ENCODE measurements at places on chromosomes 4 and X. TPM values are rescaled to one million over a fixed set of nuclear protein-coding genes. Genes with fewer than 3 reads are reported as not detected.

DNA sequence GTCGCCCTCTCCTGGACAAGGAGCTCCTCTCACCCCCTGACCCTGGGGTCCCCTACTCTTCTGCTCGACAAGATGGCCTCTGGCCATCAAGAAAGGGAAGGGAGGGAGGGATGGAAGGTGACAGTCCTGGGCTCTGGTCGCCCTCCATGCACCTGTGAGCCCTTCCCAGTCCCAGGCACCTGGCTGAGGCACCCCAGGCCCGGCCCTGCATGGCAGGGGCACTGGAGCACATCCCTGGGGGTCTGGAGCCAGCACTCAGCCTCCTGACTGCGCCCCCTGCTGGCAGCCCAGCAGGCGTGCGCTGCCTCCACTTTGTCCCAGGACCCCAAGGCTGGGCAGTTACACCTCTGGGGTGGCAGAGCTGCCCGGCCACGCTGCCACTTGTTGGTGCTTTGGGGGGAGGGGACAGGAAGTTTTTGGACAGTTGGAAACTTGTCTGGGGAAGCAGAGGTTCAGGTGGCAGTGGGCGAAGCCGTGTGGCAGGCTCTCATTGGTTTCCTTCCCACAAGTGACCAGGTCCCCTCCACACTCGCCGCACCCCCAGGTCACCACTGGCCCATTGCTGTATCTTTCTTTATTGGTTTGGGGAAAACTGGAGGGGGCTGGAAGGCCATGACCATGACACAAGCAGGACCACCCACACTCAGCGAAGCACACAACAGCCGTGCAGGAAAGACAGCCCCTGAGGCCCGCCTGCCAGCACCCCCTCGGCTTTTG lies 4.3 kb downstream of the PNCK start:
- no peak for DNase-seq

DNA sequence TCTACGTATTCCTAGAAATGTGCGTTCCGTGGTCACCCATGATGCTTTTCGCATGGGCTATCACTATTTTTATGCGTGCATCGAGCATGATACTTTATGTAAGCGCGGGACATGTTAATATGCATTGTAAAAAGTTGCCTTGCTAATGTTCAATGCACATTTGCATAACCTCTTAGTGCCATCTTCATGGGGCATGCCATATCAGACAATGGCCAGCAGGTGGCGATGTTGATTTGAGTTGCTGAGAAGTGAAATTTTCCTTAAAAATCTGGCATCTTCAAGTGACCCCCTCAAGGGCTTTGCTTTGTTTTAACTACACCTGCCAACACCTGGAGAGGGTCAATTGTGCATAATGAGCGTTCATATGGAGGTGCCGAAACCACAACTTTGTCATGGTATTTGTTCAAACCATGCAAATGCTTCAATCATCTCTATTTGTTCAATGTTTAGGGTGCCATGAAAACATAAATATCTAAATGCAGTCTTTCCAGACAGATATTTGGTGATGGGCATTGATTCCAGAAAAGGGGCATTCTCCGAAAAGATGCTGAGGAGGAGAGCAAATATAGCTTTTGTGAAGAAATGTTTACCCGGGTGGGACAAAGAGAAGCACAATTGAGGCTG lies 833.9 kb upstream of the PRKX start:
- DNase-seq = peak; percentile 48

DNA sequence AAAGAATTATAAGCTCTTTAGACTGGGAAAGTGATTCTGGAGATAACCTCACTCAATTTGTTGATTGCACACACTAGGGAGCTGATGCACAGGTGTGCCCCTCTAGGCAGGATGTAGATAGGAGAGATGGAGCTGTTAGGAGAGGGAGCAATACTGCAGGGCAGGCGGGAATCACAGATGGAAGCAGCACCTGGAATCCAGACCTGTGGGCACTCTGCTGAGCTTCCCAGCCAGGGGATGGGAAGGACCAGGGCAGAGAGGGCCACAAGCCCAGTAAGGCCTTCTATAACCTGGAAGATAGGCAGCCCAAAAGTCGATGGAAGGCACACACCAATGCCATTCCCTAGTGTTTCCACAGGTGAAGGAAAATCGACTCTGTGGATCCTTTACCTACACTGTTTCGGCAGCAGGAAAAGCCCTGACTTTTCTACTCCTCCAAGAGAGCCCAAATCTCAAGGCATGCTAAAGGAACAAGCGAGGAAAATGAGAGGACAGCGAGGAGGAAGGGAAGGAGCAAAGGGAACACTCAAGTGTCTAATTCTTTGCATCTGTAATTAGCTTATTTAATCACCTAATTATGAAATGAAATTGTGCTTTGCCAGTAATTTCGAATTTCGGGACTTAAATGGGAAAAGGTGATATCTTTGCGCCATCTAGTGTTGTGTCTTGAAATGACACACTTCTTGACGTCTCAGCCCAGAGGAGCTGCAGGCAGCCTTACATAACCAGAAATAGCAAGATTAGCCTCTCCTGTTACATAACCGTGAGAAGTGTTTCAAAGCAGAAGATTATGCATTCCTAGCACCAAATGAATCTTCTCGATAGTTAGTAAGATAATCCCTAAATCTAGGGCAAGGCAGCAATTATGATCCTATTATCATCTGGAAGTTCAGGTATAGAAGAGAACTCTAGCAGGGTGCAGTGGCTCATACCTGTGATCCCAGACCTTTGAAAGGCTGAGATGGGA lies 31.0 kb upstream of the TLR3 start:
- DNase-seq = peak; percentile 79

The NEUROG2 gene
- not detected for total RNA-seq

- no peak for DNase-seq
Measured at GRCh38 chr4:5126857-5127256, 75.6 kb downstream of the STK32B start.

- no peak for DNase-seq
Measured at GRCh38 chrX:118250445-118250844, 95.5 kb upstream of the WDR44 start.

The IRS4 gene
- not detected for total RNA-seq

DNA sequence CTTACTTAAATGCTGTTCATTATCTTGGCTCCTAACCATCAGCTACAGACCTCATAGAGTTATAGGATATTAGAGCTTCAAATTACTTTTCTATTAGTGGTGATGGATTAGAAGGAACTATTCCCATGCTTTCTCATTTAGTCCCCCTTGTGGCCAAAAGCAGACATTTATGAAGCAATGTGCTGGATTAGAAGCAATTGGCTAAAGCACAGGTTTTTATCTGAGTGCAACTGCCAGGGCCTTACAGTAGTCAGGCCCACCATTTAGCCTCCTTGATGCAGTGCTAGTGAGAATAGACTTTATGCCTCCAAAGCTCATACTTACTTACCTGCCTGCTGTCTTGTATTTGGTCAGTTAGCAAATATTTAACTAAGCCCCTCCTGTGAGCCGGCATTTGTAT lies 93.0 kb downstream of the TSPAN7 start:
- peak; percentile 54 for DNase-seq

- DNase-seq = no peak
Measured at GRCh38 chr4:184955636-184956035, 62.7 kb upstream of the HELT start.

The TMSB15A gene
- not detected for total RNA-seq

GRCh38 chr4:86496094-86497080 lies 97.7 kb upstream of the PTPN13 start:
- peak; percentile 58 for DNase-seq

DNA sequence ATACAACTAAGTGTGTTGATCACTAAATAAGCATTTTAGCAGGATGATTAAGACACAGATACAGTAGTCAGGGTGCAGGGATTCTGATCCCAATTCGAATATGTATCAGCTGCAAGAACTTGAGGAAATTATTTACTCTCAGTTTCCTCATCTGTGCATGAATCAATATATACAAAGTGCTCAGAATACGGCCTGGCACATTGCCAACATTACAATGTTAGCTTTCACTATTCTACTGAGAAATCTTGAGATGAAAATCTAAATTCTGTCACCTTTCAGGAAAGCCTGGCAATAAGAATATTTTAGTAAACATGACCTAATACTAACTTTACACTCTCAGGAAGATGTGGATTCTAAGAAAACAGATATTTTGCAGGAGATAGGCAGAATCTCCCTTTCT lies 1001.6 kb upstream of the IGFBP7 start:
- DNase-seq = peak; percentile 8

- peak; percentile 22 for DNase-seq
Measured at GRCh38 chr4:173076903-173077634, 91.5 kb upstream of the GALNT7 start.

DNA sequence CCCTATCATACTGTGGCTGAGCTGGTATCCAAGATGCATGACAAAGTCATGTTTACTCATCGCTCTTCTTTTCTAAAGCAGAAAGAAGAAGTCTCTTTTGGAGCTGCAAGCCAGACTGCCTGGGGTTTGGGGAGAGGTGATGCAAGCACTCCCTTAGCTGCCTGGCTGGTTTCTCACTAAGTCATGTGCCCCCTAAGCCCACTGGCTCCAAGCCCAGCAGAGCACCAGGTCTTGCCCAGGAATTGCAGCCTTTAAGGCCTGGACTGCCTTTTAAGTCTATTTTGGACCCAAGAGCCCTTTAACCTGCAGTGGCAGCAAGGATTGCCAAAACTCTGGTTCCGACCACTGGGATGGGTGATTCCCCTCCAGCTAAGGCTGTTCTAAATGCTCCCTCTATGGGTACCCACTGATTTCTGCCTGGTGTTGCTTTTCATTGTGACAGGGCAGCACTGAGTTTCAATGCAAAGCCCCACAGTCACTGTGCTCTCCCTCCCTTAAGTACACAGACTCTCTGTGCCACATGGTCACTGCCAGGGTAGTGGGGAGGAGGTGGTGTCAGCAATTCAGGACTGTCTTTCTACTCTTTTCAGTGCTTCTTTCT lies 548.6 kb downstream of the TLL1 start:
- DNase-seq = peak; percentile 48

The FDCSP gene
- total RNA-seq = not detected

GRCh38 chr4:77127215-77127614 lies 29.8 kb upstream of the CCNG2 start:
- DNase-seq = no peak

DNA sequence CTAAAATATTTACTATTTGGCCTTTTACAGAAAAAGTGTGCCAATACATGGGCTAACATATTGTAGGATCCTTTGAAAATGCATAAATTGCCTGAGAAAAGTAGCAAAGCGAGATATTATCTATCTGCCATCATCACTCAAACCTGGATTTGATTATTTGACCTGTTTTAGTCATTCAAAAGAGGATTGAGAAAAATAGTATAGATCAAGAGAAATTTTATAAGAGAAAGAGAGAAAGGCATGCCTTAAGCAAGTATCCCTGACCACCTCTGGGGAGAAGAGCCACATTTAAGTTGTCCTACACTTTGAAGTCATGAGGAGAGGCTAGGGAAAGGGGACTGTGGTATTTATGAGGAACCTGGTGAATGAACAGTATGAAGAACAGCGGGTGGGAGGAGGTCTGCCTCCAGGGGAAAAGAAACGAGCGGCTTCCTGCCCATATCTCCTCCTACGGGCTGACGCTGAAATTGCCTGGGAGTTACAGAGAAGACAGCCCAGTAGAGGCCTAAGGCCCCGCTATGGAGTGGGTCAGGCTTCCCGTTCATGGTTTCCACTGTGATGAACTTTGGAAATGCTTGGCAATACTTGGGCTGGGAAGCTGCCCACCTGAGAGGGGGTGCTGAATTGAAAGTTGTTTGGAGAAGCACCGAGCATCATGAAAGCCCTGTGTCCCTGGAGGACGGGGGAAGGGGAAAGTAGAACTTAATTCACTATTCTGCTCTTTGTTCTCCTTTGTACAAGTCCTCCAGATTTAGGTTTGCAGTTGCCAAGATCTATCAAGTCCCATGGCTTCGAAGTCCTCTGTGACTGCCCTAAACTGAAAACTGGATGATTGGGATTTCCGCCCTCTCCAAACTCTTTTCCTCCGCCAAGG lies 106.9 kb upstream of the ACSL4 start:
- DNase-seq = peak; percentile 65

The ASB9 gene
- 0.68 TPM for total RNA-seq

GRCh38 chr4:3106339-3107186 lies 32.1 kb downstream of the HTT start:
- peak; percentile 91 for DNase-seq

DNA sequence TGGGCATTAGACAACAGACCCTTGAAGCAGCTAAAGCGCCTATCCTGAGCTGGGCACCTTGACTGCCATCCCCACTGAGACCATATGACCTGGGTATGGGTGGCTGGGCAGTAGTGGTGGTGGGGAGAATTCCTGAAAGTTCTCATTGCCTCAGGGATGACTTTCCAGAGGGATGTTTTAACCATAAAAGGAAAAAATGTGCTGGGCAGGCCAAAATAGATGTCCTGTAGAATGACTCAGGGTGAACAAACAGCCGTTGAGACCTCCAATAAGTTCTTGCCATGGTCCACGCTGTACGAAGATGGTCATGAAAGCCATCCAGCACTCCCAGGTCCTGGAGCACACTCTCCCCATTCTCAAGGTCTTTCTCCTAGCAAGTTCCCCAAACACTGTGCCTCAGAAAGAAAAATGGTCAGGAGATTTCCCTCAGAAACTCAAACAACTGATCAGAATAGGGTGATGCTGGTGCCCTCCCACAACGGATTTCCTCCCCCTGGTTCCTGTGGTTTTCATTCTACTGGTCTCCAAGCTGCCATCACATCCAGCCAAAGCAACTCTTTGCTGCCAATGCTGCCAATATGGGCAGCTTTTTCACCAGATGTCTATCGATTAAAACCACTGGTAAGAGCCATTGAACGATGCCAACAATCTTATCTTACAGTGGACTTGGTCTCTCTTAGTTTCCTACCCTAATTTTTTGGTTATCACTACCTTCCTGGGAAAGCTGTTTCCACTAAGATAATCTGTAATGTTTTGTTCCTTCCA lies 11.2 kb downstream of the CDKN2AIP start:
- DNase-seq = no peak

DNA sequence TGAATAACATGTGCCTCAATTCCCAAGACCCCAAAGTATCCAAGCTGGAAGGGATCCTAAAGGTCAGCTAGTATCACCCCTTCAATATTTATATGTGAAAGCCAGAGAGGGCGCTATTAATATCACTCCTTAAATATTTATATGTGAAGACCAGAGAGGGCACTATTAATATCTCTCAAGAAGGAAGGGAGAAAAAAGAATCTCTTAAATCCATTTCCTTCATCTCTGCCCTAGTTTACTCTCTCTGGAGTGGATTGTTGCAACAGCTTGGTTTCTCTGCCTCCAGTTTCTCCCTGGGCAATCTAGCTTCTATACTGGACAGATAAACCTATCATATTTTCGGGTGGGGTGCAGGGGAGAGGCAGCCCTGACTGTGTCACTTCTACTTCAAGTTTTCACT lies 31.6 kb upstream of the MSN start:
- DNase-seq = no peak

DNA sequence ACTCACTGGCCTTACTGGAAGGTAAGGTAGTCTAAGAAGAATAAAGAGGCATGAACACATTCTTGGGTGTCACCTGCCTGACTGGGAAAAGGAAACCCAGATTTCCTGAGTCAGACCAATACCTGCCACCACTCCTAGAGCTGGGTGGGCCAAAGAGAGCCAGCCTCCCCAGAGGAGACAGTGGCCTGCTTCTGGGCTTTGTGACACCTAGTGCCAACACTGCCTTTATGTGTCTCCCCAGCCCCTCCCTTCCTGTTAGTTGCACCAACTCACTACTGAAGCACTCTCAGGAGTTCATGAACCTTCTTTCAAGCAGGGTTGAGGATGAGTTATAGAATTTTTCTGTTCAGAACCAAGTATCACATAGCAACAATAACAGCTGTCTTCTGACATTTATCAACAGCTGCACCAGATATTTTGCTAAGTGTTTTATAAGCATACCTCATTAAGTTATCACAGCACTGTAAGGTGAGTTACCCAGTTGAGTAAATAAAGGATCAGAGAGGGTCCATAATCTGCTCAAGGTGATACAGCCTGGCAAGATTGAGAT lies 77.6 kb upstream of the ETNPPL start:
- no peak for DNase-seq

All from MCF 10A (cell line).